Activated T-helper 2 cell treated with anti-CD3 and anti-CD28 coated beads, Interferon-gamma antibody, Interleukin-2, Interleukin-4, amounts not matched to agents 10 μg/mL and 5 μg/mL and 100 μg/mL, durations not matched to agents 14 hours and 24 hours and 36 hours (primary cell): ENCODE measurements at places on chromosomes 5 and 9. TPM values are rescaled to one million over a fixed set of nuclear protein-coding genes. Genes with fewer than 3 reads are reported as not detected.
A peak's percentile ranks its signal among the peaks of the same experiment; 100 is the strongest.

The PROP1 gene
- not detected in 2 replicates for total RNA-seq

- H3K27ac ChIP-seq, result no peak overlapping the region
- DNase-seq, result no peak
- H3K4me1 ChIP-seq, result peaks cover 30% of the 10 kb centered on the region
- H3K27me3 ChIP-seq, result no peaks in the 10 kb centered on the region
Observed at GRCh38 chr9:130768265-130768664, 66.8 kb upstream of the ABL1 start.

The NMUR2 gene
- total RNA-seq, result not detected in 2 replicates

GRCh38 chr9:113542741-113543140, 79.2 kb downstream of the RGS3 start:
- H3K4me3 ChIP-seq, result no peak overlapping the region
- no peak overlapping the region for H3K27ac ChIP-seq
- H3K27me3 ChIP-seq, result no peaks in the 10 kb centered on the region
- peaks cover 13% of the 10 kb centered on the region for H3K4me1 ChIP-seq
- no peak for DNase-seq

GRCh38 chr5:75951716-75952115, 131.5 kb upstream of the SV2C start:
- no peak overlapping the region for H3K27ac ChIP-seq
- H3K4me3 ChIP-seq, result no peak overlapping the region
- no peaks in the 10 kb centered on the region for H3K4me1 ChIP-seq
- DNase-seq, result no peak
- H3K36me3 ChIP-seq, result no peaks in the 10 kb centered on the region

GRCh38 chr5:136734628-136735027, 369.3 kb upstream of the TRPC7 start:
- H3K27ac ChIP-seq, result no peak overlapping the region
- H3K4me3 ChIP-seq, result no peak overlapping the region
- no peak for DNase-seq
- no peaks in the 10 kb centered on the region for H3K36me3 ChIP-seq
- H3K4me1 ChIP-seq, result no peaks in the 10 kb centered on the region

DNA sequence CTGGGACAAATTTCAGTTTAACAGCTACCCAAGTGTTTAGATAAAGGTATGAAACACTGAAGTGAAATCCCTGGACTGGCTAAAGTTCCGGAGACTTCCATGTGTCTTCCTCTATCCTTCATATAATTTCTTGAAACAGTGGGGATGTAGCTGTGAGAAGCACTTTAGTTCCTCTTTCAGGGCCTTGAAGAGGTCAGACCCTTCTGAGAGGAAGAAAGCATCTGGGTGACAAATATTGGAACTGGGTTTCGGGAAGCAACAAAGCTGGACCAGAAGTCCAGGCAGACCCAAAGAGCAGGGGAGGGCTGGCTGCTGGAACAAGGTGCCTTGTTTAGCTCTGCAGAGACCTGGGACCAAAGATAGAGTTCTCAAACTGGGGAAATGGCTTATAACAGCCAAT, 75.4 kb upstream of the ZFAND5 start:
- H3K4me3 ChIP-seq, result no peak overlapping the region
- no peak for DNase-seq
- H3K36me3 ChIP-seq, result no peaks in the 10 kb centered on the region
- H3K27me3 ChIP-seq, result peaks cover 8% of the 10 kb centered on the region
- H3K27ac ChIP-seq, result no peak overlapping the region
- peaks cover 26% of the 10 kb centered on the region for H3K4me1 ChIP-seq

The MARCOL gene
- not detected in 2 replicates for total RNA-seq

DNA sequence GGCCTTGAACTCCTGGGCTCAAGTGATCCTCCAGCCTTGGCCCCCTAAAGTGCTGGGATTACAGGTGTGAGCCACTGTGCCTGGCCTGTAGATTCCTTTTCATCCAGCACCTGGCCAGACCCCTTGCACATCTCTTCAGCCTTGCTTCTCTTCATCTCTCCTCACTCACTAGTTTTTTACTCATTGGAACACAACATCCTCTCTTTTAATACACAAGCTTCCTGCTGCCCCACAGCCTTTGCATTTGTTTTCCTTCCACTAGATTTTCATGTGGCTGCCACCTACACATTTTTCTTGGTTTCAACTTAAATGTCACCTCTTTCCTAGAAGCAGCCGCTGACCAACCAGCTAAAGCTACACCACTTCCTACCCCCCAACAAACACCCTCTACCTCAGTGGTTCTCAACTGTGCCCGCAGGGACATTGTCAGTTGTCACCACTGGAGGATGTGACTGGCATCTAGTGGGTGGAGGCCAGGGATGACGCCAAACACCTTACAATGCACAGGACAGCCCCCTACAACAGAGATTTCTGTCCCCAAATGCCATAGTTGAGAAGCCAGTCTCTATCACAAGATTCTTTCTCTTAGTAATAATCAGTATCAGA, 33.7 kb downstream of the HAVCR1 start:
- H3K27me3 ChIP-seq, result no peaks in the 10 kb centered on the region
- DNase-seq, result peak; percentile 78
- peaks cover 23% of the 10 kb centered on the region for H3K36me3 ChIP-seq
- peak overlapping the region; percentile 22 for H3K4me3 ChIP-seq
- peaks cover 83% of the 10 kb centered on the region for H3K4me1 ChIP-seq
- peak overlapping the region; percentile 89 for H3K27ac ChIP-seq

DNA sequence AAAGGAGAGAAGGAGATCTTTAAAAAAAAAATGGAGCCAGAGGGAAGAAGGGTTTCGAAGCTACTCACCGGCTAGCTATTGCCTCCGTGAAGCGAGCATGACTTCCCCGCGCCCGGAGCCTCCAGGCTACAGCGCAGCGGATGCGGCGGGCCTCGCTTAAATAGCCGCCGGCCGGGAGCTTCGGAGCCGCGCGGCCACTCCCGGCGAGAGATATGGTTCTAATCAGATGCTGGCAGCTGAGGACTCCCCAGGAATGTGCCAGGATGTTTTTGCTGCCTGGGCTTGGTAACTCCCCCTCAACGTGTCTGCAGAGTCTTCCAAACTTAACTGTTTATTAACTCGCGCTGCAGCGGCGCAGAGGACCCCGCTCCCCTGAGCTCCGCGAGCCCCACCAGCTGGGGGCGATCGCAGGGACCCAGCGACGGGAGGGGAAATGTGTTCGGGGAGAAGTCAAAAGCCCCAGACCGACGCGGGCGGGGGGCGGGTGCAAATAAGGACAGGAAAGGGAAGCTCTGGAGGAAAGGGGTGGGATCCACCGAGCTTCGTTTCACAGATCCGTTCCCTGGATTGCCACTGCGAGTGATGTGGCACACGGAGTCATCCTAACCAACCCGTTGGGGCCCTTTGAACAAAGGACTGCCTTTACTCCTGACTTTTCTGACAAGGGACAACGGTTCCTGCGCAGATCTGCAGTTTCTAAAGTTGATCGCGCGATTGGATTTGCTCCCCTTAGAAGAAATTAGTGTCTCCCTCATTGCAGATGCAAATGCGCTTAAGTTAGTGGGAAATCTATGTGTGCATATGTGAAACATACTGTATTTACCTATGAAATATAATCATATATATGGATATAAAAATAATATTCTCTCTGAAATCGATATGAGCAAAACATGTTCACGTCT, at the start of gene DAB2:
Gene DAB2 (minus strand): TSS at position 245 of the 902 bp plus-strand sequence. CDS start 30,660 bp downstream, outside the sequence.
- H3K36me3 ChIP-seq, result no peaks in the 10 kb centered on the region
- peak within 1 kb of the TSS; percentile 63 for H3K4me3 ChIP-seq
- peaks cover 58% of the 10 kb centered on the region for H3K27me3 ChIP-seq
- H3K4me1 ChIP-seq, result peaks cover 6% of the 10 kb centered on the region
- peak; percentile 16 for DNase-seq
- H3K27ac ChIP-seq, result no peak within 1 kb of the TSS

GRCh38 chr5:105726093-105726492, 1944.6 kb downstream of the EFNA5 start:
- no peaks in the 10 kb centered on the region for H3K27me3 ChIP-seq
- DNase-seq, result no peak
- no peaks in the 10 kb centered on the region for H3K36me3 ChIP-seq
- H3K4me1 ChIP-seq, result no peaks in the 10 kb centered on the region
- no peak overlapping the region for H3K4me3 ChIP-seq

The DNM1 gene
- total RNA-seq, result 0.90 and 2.4 TPM in 2 replicates

The PARP8 gene
- 22.2 and 23.5 TPM in 2 replicates for total RNA-seq

DNA sequence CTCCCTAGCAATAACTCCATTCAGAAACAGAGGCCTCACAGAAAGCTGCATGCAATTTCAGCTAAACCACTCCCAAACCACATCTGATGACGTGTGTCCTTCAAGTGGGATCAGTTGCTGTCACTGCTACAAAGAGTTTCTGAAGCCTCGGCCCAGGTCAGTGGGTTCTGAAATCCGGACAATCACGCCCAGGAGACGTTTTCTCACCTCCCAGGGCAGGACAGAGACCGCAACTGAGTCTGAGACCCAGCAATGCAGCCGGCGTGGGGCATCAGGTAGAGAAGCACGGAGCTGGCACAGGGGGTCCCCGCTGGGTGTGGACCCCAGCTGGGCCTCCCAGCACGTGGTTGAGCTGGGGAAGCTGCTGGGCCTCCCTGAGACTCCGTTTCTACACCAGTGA, 2.6 kb upstream of the UBE2QL1 start:
- peaks cover 31% of the 10 kb centered on the region for H3K27me3 ChIP-seq
- H3K4me1 ChIP-seq, result peaks cover 2% of the 10 kb centered on the region
- no peak for DNase-seq
- H3K27ac ChIP-seq, result no peak overlapping the region
- no peak overlapping the region for H3K4me3 ChIP-seq

GRCh38 chr5:1380011-1380817, 35.3 kb upstream of the CLPTM1L start:
- no peaks in the 10 kb centered on the region for H3K36me3 ChIP-seq
- no peaks in the 10 kb centered on the region for H3K27me3 ChIP-seq
- peak overlapping the region; percentile 65 for H3K27ac ChIP-seq
- peak; percentile 53 for DNase-seq

The ANKRD31 gene
- total RNA-seq, result 0.11 and 0.28 TPM in 2 replicates

The IPO11 gene
- total RNA-seq, result 49.9 and 52.8 TPM in 2 replicates

The MEF2C gene
- total RNA-seq, result 0.25 and 0.30 TPM in 2 replicates

DNA sequence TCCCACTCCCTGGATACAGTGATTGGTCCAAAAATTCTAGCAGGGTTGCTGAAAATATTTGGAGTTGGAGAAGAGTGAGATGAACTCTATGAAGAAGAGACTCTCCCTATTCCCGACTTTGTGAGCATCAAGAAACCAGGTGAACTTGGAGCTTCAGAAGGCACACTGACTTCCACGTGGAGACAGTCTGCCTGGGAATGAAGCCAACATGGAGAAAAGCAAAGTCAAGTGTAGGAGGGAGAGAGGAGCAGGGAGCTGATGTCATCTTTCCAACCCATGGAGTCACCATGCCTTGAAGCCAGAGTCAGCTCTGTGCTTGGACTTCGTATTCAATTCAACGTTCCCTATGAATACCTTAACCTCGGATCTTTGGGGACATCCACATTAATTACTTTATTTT, 125.1 kb downstream of the NPR3 start:
- H3K27ac ChIP-seq, result no peak overlapping the region
- no peaks in the 10 kb centered on the region for H3K4me1 ChIP-seq
- no peaks in the 10 kb centered on the region for H3K27me3 ChIP-seq
- DNase-seq, result no peak
- H3K36me3 ChIP-seq, result no peaks in the 10 kb centered on the region

DNA sequence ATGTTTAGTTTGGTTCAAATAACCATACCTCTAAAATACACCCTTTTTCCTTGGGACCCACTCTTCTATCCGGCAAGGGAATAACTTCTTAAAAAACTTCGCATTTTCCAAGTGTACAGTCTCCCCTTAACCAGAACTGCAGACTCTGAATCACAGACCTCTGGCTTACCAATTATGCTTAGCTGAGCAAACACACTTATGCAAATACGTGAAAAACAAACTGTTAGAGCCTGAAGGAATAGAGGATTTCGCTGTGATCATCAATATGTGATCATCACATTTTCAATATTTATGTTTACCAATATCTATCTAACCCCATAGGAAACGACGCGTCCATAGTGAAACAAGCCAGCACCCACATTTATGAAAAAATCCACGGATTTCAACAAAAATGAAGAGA, 1.3 kb downstream of the LPAR1 start:
- no peak for DNase-seq
- peaks cover 45% of the 10 kb centered on the region for H3K27me3 ChIP-seq
- no peak overlapping the region for H3K27ac ChIP-seq
- H3K36me3 ChIP-seq, result no peaks in the 10 kb centered on the region
- H3K4me3 ChIP-seq, result peak overlapping the region; percentile 1

GRCh38 chr9:1722404-1722803, 292.7 kb upstream of the SMARCA2 start:
- DNase-seq, result no peak
- no peaks in the 10 kb centered on the region for H3K36me3 ChIP-seq
- H3K27me3 ChIP-seq, result peaks cover 1% of the 10 kb centered on the region
- no peaks in the 10 kb centered on the region for H3K4me1 ChIP-seq

GRCh38 chr5:6840136-6840793, 127.0 kb downstream of the TENT4A start:
- DNase-seq, result no peak
- H3K36me3 ChIP-seq, result no peaks in the 10 kb centered on the region
- peaks cover 3% of the 10 kb centered on the region for H3K27me3 ChIP-seq
- no peak overlapping the region for H3K4me3 ChIP-seq

- H3K27ac ChIP-seq, result no peak overlapping the region
- H3K27me3 ChIP-seq, result no peaks in the 10 kb centered on the region
- no peaks in the 10 kb centered on the region for H3K36me3 ChIP-seq
- H3K4me1 ChIP-seq, result no peaks in the 10 kb centered on the region
- DNase-seq, result no peak
Observed at GRCh38 chr5:120252839-120253238, 211.3 kb upstream of the PRR16 start.

DNA sequence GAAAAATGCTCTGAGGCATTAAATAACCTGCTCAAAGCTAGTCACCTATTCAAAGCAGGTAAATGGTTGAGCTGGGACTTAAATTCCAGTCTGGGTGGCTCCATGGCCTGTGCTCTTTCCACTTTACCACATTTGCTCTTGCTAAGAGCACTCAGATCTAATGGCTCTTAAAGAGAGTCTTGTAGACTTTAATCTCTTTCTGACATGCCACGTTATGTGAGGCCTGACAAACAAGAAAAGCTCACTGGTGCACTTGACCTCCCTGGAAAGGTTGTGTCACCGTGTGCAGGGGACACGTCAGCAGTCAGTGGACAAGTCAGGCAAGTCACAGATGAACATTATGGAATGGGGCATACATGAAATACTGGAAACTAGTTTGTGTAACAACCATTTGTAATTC, 129.9 kb upstream of the RPS23 start:
- H3K4me1 ChIP-seq, result no peaks in the 10 kb centered on the region
- no peak for DNase-seq
- no peak overlapping the region for H3K27ac ChIP-seq
- H3K4me3 ChIP-seq, result no peak overlapping the region
- H3K36me3 ChIP-seq, result no peaks in the 10 kb centered on the region

DNA sequence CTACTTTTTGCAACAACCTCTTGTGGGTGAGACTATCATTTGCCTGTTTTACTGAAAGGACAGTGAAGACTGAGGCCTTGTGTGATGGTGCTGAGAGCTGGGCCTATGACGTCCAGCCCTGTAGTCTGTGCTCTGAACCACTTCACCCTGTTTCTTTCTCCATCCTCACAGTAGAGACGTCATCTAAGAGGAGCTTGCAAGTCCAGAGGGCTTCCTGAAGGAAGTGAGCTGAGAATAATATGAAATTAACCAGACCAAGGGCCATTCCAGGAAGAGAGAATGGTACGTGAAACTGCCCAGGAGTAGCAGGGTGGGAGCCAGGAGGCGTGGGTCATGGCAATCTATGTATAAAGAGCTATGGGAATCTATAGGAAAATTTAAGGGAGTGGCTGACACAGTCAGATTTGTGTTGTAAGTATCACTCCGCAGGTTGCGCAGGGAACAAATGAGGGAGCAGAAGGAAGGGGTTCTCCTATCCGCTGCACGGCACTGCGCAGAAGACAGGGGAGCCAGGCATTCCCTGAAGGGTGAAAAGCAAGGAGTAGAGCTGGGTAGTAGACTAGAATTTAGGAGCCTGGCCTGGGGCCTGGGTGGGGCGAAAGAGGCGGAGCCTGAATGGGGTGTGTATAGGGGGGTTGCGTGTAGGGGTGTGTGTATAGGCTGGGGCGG, 596 bp upstream of the FGFR4 start:
- no peak for DNase-seq
- peaks cover 5% of the 10 kb centered on the region for H3K4me1 ChIP-seq
- H3K27me3 ChIP-seq, result peaks cover 29% of the 10 kb centered on the region
- no peaks in the 10 kb centered on the region for H3K36me3 ChIP-seq
- H3K4me3 ChIP-seq, result peak overlapping the region; percentile 68
